CD4-positive, alpha-beta T cell treated with Interleukin-4 for 1 hour (primary cell): ENCODE measurements at places on chromosomes 5 and 9.

- DNase-seq = no peak
Measured at GRCh38 chr9:95182854-95183563, 134.5 kb downstream of the FANCC start.

DNA sequence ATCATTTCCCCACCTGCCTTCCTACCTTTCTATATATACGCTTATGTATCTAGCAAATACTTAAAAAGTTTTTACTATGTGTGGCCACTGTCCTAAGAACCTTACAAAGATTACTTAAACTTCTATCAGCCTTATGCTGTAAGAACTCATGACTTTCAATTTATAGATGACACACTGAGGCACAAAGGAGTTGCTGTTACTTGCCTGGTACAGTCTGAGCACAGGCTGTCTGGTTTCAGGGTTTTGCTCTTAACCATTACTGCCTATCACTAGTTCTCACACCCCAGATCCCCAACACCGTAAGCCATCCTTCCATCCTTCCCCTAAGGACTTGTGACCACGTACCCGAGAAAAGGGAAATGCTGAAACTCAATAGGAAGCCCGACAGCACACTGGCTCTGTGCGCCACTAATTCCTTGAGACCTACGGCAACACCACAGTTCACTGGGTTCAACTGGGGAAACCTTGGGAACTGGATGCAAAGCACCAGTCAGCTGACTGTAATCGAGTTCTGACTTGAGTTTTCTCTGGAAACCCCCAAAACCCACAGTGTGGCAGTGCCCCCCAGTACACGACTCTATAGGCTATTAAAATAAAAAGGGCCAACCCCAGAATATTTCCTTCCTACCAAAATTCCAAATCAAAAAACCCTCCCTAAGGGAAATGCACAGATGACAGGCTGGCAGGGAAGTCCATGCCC, 56.0 kb downstream of the AUH start:
- DNase-seq = no peak

- no peak for DNase-seq
Measured at GRCh38 chr5:67098656-67099055, 97.9 kb downstream of the CD180 start.

DNA sequence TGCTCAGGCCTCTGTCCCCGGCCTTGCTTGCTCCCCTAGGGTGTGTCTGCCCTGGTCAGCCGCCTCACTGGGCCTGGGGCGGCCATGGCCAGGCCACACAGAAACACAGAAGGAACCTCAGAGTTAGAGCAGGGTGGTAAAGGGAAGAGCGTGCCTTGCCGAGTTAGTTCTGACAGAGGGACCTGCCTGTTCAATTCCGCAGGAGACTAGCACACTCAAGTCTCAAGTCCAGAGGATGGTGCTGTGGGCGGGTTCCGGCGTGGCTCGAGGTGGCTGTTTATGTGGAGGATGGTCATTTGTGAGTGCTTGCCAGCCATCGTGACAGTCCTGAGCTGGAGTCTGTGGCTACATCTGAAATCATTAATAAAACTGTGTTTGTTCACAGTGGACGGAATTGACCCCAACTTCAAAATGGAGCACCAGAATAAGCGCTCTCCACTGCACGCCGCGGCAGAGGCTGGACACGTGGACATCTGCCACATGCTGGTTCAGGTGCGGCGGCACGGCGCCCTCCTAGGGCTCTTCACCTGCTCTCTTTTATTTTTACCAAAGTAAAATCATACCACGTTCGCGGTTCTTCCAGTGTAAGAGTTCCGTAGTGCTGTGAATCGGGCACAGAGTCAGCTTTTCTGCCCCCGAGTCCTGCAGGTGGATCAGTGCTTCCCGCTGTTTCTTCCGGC, 95.5 kb upstream of the CACNA1B start:
- no peak for DNase-seq

DNA sequence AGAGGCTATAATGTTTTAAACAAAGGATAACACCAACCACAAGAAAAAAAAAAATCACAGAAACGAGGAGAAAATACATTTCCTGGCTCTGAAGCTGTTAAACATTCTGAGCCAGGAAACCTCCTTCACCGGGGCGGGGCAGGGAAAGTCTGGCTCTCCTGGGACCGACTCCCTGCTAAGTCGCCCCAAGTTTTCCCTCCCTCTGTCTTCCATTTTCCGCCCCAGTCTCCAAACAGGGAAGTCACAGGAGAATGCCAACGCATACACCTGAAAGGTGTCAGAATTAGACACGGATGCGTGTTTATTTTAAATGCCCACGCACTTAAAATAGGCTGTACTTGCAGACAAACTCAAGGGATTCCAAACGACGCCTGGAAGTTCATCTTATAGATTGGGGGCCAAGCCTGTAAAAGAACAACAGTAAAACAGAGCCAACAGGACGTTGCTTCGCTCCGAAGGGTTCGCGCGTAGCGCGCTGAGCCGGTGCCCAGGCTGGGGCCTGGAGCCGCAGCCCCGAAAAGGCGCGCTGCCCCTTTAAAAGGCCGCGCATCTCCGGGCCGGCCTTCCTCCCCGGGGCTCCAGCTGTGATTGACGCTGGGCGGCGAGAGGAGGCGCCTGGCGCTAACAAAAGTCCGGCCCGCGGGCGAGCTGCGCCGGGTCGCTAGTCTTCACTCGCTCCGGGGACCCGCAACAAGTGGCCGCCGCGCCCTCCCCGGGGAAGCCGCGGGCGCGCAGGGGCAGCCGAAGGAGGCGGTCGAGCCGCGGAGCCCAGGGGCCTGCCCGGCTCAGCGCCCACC, at the start of gene FBXL7:
TSS of gene FBXL7 (plus strand) at position 653 of the 797 bp plus-strand sequence.
- no peak for DNase-seq

DNA sequence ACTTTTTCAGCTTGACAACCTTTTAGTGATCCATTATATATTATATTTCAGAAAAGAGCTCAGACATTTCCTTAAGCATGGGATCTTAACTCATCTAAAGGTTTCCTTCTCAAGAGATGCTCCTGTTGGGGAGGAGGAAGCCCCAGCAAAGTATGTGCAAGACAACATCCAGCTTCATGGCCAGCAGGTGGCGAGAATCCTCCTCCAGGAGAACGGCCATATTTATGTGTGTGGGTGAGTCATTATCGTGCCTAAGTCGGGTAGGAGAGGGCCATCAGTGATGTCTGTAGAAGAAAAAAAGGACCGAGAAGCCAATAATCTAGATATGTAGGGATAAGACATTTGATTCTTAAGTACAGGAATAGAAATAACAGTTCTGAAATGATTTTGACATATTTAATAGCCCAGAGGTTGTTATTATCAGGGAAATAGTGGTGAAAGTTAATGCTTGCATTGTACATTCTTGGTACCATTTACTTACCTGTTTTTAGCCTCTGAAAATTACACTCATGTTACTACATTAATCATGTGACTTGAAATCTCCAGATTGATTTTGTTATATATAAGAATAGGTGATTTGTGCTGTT, 28.2 kb downstream of the MTRR start:
- DNase-seq = peak; percentile 30
